ENCODE measurements at places on chromosomes 1 and 21.

- DNase-seq: no peak
These were observed 47.3 kb downstream of the NCAM2 start for GRCh38 chr21:21045518-21045917.

GRCh38 chr1:111837393-111837792 is 81.7 kb downstream of the DDX20 start:
- DNase-seq: peak; percentile 34

- no peak for DNase-seq
These were observed 4.9 kb downstream of the TMEM9 start for GRCh38 chr1:201149400-201149799.

DNA sequence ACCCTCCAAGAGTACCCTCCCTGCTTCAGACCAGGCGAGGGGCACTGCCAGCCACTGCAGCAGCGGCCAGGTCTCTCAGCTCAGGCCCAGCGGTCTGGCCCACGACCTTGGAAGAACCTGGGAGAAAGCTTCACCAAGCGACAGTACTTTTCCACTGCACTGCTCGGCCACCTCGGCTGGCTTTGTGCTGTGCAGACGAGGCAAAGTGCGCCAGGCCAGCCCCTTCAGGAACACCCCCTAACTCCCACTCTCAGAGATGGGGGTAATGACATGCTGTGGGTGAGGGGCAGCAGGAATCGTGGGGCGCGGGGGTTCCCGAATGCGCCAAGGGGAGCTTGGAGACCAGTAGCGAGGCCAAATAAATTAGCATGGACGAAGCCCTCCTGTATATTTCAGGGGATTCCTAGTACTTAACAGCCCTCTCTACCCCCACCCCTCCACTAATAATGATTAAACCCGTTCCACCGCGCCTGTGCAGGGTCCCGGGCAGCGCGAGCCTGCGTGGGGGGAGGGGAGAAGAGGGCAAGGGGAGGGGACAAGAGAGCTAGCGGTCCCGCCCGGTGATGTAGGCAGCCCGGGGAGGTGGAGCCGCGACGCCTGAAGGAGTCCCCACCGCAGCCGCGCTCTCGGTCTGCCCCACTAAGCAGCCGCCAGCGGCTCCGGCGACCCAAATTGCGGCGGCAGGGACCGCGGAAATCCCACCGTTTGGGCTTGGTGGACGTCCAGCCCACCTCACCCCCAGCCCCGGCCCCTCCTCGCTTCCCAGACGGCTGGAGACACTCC is at the start of gene FAM43B:
Gene FAM43B, plus strand, starts transcription at position 629 of the 783 bp plus-strand sequence. CDS start 401 bp downstream, outside the sequence.
- peak; percentile 76 for DNase-seq

GRCh38 chr1:212916481-212917133 is 33.7 kb upstream of the VASH2 start:
- peak; percentile 67 for DNase-seq

DNA sequence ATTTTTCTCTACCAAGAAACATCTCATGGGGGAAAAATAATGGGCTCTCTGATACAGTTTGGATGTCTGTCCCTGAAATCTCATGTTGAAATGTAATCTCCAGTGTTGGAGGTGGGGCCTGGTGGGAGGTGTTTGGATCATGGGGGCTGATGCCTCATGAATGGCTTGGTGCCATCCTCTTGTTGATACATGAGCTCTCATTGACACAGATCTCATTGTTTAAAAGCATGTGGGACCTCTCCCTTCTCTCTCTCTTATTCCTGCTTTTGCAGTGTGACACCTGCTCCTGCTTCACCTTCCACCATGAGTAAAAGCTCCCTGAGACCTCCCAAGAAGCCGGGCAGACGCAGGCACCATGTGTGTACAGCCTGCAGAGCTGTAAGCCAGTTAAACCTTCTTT is 332.5 kb upstream of the NRIP1 start:
- DNase-seq: no peak

DNA sequence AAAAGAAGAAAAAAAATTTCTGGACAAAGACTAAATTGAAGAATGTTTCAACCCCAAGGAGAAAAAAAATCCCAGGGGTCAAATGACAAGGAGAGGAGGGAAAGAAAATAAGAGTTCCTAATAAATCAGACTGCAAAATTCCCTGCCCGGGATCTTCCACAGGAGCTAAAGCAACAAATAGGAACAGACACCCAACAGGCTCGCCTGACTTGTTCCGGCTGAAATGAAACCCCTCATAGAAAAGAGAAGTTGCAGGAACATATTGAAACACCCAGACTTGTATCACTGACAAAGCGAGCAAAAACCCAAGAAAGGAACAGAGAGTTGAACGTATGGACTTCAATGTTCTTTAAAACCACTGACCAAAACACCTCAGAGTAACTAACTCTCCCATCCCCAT is 123.0 kb downstream of the TIAM1 start:
- peak; percentile 47 for DNase-seq

- no peak for DNase-seq
These were observed 29.6 kb downstream of the RGS5 start for GRCh38 chr1:163173121-163173520.

GRCh38 chr1:50879137-50879536 is 80.9 kb downstream of the FAF1 start:
- DNase-seq: no peak

GRCh38 chr1:72397786-72398185 is 115.4 kb upstream of the NEGR1 start:
- peak; percentile 1 for DNase-seq

- no peak for DNase-seq
These were observed 528.2 kb downstream of the SMYD3 start for GRCh38 chr1:245978915-245979314.

Measured in Ammon's horn (tissue), 1 donor.